Amniotic stem cell (primary cell): ENCODE measurements at places on chromosomes 13 and 19.

DNA sequence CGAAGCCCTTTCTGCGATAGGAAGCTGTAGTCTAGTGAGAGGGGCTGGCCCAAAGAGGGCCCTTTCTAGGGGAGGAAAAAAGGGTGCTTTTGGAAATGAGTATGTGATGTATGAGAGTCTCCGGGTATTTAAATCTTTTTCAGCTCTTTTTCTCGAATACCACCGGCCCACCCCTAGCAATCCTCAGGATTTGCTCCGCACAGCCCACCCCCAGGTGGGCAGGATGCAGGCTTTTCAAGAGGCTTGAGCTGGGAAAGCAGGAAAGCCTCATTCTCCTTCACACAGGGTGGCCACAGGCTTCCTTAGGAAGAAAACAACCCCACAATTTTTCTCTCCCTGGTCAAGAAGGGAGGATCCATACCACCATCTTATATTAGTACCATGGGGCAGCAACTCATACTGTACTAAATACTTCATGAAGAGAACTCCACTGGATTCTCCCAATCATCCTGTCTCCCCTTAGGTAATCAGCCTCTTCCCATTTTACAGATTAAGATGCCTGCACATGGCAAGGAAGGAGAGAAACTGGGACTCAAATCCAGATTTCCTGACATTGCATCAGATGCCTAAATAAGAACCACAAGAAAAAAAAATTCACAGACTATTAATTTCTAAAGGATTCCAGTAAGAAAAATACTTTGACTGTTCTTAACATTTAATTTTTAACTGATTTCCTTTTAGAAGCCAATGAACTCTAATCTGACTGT lies 84.4 kb downstream of the STK24 start:
- no peak for DNase-seq

GRCh38 chr19:18860725-18861124 lies 29.0 kb downstream of the UPF1 start:
- DNase-seq, result no peak

DNA sequence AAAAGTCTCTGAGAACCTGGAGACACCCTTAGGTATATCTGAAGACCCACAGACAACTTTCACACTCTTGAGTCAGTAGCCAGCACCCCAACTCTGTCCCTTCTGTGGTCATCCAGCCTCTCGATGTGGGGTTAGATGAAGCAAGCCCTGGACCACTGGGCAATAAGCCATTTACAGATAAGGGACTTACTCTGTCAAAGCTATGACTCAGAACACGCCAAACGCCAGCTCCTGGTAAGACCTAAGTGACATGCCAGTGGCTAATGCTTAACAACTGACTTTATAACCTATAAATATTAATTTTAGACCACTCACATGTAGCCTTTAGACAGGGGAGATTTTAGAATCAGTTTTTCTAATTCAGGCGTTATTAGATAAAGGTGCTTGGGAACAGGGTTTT lies 85.7 kb downstream of the SHISA2 start:
- DNase-seq, result no peak

- peak; percentile 72 for DNase-seq
These were observed 95.7 kb downstream of the ARHGEF7 start for GRCh38 chr13:111210544-111211469.

GRCh38 chr19:54448774-54449700 lies at the start of gene LENG8:
LENG8 (plus strand) TSS chr19:54449199; CDS start chr19:54451345, 2,146 bp downstream.
- peak; percentile 98 for DNase-seq

GRCh38 chr19:19192910-19193423 lies 909 bp downstream of the RFXANK start:
- no peak for DNase-seq

DNA sequence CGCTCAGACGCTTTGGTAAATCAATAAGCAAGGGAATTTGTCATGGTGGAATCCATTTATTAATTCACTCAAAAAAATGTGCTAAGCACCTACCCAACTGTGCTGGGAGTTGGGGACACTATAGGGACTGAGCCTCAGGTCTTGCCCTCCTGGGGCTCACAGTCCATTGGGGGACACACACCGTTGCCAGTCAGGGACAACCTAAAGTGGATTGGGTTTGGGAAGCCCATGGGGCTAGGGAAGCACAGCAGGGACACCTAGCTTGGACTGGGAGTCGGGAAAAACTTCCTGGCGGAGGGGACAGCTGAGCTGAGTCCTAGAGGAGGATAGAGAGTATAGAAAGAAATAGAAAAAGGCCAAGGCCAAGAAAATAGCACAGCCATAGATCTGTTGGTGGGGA lies 8.5 kb downstream of the FOSB start:
- no peak for DNase-seq

GRCh38 chr19:5452594-5453565 lies 2.3 kb upstream of the ZNRF4 start:
- no peak for DNase-seq

GRCh38 chr13:24348797-24349515 lies 39.6 kb downstream of the C1QTNF9 start:
- no peak for DNase-seq

DNA sequence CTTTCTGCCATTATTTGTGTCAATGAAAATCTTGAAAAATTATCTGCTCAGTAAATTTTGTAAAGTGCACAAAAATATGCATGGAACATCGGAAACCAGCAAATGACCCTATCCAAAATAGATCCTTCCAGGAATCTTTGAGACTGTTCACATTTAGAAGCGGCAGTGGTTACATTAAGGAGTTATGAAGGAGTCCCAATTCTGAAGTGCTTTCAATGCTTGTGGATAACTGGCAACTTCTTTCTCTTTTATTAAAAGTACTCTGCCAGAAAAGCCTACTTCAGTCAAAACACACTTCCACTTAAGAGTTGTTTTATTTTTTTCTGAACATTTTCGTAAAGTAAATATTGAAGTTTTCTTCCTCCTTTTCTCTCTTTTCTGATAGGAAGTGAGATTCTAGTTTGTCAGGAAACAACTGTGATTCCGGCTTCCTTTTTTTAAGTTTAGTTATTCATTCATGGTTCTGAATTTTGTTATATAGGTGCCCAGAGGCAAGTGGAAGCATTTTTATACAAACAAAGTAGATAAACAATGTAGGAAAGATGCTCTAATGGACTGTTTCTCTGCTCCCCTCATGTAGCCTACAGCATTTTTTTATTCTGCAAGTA lies 83.5 kb downstream of the PCDH9 start:
- DNase-seq, result no peak

DNA sequence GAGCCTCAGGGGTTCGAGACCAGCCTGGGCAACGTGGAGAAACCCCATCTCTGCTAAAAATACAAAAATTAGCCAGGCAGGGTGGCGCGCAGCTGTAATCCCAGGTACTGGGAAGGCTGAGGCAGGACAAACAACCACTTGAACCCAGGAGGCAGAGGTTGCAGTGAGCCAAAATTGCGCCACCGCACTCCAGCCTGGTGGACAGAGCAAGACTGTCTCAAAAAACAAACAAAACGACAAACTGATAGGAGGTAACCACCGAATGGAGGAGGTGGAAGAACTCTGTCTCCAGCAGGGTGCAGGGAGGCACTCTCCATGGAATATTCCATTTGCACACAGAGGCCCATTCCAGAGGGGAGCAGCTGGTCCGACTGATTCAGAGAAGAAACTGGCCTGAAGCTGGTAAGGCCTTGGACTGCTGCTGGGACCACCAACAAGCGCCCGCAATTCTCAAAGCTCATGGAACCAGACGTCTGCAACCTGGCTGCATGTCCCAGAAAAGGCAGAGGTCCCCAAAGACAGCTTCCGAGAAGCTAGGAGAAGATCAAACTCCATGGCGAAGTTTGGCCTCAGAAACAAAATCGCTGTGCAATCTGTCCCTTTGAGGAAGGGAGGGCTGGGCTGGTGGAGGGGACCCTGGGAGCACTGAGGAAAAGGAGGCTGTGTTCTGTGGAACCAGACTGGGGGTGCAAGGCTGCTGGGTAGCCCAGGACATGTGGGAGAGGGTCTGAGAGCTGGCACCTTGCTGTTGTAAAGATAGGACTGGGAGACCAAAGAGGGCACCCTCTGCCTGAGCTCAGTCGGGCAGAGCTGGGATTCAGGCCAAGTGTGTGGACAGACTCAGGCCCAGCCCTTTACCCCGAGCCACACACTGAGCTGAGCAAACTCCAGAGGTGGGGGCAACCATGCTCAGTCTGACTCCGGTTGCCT lies 35.2 kb downstream of the SLC25A42 start:
- DNase-seq, result no peak

GRCh38 chr19:42175952-42176648 lies 41.4 kb downstream of the DEDD2 start:
- DNase-seq, result no peak

GRCh38 chr13:74187564-74187963 lies 53.4 kb upstream of the KLF12 start:
- no peak for DNase-seq

GRCh38 chr19:17751912-17752273 lies 616 bp downstream of the FCHO1 start:
- no peak for DNase-seq

- no peak for DNase-seq
These were observed 96.3 kb upstream of the SPRY2 start for GRCh38 chr13:80437231-80437630.

DNA sequence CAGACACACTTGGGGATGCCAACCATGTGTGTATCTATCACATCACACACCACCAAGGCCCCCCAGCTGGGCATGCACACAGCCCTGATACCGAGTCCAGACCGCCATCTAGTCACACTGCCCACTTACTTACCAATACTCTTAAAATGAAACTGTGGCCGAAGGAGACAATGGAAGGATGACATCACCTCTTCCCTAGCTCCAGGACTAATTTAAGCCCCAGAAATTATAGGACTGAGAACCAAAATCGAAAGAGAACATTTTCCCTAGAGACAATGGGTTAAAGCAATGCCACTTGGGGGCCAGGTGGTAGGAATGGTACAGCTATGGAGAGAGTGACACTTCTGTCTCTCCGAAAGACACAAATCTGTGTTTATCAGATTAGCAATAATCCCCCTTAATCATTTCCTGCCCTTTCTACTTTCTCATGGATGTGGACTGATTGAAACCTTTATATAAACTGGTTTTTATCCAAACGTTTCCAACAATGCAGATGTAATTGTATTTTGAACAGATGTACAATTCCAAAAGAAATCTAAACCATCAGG lies 663 bp upstream of the GGACT start:
- no peak for DNase-seq

GRCh38 chr13:41701676-41702075 lies 244.3 kb downstream of the RGCC start:
- DNase-seq, result no peak

- DNase-seq, result no peak
These were observed 20.9 kb downstream of the CFAP97D2 start for GRCh38 chr13:114199954-114200353.

DNA sequence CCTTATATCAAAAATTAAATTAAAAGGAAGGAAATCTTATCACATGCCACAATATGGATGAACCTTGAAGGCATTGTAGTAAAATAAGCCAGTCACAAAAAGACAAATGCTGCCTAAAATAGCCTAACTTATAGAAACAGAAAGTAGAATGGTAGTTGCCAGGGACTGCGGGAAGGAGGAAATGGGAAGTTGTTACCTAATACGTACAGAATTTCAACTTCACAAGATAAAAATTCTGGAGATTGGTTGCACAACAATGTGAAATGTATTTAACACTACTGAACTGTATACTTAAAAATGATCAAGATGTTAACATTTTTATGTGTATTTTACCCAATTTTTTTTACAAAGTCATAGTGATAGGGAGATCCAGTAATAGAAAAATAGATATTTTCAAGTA lies 10.2 kb upstream of the N4BP2L2 start:
- no peak for DNase-seq

GRCh38 chr19:58086825-58087710 lies 11.0 kb downstream of the ZSCAN18 start:
- DNase-seq, result no peak

DNA sequence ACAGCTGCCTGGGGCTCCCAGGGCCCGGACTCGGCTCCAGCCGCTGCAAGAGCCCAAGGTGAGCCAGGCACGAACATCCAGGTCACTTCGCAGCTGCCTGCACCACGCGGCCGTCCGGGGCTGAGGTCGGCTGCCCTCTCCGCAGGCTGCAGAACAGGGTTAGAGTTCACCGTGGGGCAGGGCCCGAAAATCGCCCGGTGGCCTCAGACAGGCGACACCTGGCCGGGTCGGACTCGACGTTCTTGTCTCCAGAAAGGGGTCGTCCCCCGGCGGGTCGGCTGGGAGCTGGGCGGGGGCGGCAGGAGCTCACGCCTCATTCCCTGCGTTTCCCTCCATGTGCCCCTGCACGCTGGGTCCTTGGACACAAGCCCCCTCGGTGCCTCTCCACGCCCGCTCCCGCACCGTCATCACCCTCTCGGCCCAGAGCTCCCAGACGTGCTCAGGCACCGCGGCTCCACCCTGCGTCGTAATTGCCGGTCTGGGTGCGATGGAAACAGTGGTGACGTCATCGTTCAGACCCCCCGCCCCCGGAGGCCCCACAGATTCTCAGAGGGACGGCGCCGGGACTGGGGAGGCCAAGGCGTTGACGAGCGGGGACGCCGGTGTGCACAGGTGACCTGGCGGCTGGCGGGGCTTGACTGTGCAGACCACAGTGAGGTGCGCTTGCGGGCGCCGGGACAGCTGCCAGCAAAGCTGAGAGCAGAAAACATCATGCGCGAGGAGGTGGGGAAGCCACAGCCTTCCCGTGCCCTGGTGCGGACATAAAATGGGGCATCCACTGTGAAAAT lies 4.0 kb upstream of the GRIN3B start:
- DNase-seq, result no peak

DNA sequence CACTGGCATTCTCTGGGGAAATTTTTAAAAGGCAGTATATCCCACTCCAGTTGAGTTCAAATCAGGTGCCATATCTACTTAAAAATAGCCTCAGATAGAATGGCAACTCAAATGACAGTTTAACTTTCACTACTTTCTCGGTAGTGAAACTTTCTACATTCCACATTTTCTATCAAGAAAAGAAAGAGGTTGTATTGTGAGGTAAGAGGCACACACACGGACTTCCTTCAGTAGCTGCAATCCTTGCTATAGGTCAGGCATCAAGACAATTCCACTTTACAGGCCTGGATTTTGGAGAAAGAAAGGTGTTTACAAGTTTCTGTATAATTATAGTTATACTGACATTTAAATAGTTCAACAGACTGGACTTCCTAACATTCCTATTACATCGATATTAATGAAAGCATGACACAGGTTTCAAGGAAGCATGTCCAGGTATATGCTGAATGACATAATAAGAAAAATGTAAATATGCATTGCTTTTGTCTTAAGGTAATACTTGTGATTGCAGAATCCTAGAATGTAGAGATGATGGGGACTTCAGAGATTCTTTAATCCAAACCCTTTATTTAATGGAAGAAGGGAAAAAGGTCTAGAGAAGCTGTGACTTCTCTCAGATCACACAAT lies 5.2 kb downstream of the STARD13 start:
- no peak for DNase-seq

DNA sequence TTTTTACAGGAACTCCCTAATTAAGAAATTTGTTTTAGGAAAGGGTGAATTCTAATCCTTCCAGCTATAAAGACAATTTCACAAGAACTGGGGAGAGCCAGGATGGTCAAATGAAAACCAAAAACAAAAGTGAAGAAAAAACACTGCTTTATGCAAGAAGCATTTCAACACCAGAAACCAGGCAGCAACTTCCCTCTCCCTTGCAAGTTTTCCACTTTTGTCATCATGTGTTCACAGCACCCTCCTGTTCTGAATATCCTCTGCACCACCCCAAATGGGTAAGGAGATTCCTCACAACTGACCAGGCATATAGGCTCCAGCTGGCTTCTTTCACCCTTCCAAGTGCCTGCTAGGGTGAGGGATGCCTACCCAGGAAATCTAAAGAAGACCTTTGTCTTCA lies 328.1 kb downstream of the TBC1D4 start:
- DNase-seq, result no peak
